ENCODE measurements at places on chromosomes 5 and 9.

DNA sequence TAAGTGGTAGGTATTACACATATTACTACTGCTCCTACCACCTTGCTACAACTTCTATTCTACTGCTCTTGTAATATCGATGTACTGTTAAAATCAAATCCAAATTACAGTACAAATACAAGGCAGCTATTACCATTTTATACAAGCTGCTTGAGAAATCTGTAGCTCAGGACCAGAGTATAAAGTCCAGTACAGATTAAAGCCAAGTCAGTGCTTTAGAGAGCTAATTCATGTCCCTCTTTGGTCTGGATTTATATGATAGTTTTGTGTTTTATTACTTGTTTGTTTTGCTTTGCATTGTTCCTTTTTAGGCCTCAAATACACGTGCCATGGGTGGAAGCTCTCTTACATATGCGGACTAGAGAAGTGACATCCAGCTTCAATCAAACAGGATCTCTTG is 75.8 kb downstream of the DPYSL3 start:
- no peak for DNase-seq

DNA sequence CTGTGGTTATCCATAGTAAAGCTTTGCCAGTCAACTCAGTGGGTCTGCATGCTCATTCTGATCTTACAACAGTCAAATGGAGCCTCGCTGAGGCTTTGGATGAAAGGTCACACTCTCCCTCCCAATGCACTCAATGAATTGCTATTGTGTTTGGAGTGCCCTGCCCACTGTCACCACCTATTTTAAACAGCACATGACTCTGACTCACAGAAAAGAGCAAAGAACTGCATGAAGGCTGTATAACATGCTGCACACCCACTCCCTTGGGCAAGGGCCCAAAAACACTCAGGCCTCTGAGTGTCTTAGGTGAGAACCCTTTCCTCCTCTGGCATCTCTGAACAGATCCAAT is 118.7 kb upstream of the CCDC112 start:
- DNase-seq, result no peak

- no peak for DNase-seq
Measured at GRCh38 chr5:104817127-104817526, 1254.5 kb upstream of the NUDT12 start.

DNA sequence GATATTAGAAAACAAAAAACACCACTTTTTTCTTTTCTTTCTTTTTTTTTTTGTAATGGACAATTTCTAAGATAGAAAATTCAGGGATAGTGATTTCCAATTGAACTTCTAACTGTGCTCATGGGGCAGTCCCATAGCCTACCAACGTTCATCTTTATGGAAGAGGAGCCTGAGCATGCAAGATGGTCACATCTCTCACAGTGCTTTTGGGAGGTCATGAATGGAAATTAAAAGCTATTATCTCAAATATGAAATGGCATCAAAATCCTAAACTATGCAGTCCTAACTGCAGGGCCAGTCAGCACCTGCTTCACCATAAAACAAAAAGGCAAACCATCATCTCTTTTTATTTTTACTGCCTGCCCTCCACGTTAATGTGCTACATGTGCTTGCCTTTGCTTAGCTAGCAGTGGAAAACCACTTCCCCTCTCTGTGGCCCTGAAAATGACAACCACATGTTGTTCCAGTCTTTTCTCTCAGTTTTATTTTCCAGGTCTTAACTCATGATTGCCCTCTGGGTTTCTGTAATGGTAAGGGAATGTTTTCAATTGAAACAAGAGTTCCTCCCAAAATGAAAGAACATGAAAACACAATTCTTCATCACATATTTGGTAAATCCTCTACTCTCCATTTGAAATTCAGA is 16.7 kb downstream of the IFNB1 start:
- DNase-seq, result no peak

GRCh38 chr5:76483433-76483832 is 80.3 kb downstream of the IQGAP2 start:
- DNase-seq, result no peak

- peak; percentile 37 for DNase-seq
Measured at GRCh38 chr9:18274693-18275092, 199.3 kb upstream of the ADAMTSL1 start.

DNA sequence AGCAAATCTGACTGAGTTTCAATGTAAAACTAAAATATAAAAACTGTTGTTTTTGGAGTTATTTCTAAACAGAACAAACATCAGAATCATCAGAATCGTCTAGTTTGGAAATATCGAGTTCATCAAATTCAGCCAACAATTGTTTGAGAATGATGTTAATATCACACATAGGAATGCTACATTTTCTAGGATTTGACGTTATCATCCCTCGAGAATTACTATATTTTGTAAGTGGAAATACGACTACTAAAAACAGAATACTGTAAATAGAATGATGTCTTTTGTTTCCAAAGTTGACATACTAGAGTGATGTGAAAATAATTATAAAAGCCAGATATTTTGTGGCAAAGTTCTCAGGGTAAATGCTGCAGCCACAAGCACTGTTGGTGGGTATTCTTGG is 805.9 kb downstream of the TLE1 start:
- DNase-seq, result no peak

DNA sequence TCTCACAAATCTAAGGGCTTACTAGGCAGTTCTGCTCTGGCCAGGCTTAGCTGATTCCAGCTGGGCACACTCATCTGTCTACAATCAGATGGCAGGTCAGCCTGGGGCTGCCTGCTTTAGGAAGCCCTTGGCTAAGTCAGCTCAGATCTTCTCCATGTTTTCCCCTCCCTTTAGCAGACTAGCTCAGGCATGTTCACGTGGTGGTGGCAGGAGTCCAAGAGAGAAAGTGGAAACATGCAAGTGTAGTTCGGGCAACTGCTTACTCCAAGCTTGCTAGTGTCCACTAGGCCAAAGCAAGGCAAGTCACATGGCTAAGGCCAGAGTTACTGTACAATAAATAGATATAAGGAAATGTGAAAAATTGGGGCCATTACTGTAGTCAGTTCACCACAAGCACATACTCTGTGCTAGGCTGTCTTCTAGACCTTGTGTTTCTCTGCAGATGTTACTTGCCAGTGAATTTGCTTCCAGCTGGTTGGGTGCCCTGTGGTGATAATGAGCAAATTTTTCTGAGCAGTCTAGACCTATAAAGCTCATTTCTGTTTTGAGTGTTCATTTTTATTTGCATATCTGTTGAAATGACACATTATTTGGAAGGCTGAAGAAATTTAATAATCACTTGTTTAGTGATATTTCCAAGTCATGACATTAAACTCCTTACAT is 38.3 kb downstream of the RECK start:
- peak; percentile 61 for DNase-seq

GRCh38 chr5:112142769-112143270 is 276.3 kb downstream of the EPB41L4A start:
- DNase-seq, result peak; percentile 75

DNA sequence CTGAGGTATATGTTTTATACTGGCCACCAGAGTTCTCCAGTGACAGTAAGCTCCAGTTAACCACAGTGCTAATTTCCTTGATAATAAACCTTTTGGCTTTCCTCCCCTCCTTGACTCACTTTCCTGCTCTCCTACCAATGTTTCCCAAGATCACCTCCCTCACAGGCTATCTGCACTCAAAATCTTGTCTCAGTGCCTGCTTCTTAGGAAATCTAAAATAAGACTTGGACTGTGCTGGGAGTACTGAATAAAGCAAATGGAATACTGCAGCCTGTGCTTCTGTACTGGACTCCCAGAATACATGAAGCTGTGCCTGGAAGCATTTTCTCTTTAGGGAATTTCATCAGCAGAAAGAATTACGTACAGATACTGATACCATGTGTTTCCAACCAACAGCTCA is 1.7 kb upstream of the DCP2 start:
- no peak for DNase-seq

DNA sequence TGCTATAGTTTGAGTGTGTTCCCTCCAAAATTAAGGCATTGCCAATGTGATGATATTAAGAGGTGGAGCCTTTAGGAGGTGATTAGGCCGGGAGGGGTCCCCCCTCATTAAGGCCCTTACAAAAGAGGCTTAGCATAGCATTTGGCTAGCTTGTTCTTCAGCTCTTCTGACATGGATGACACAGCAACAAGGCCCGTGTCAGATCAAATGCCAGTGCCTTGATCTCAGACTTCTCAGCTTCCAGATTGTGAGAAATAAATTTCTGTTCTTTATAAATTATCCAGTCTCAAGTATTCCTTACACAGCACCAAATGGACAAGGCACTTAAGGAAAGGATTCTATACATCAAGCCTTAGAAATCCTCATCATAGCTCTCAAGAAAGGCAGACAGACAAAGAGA is 31.8 kb downstream of the SLC38A9 start:
- DNase-seq, result no peak

GRCh38 chr9:38000332-38000731 is 68.7 kb downstream of the SHB start:
- no peak for DNase-seq

- no peak for DNase-seq
Measured at GRCh38 chr9:6788162-6789016, 30.6 kb downstream of the KDM4C start.

DNA sequence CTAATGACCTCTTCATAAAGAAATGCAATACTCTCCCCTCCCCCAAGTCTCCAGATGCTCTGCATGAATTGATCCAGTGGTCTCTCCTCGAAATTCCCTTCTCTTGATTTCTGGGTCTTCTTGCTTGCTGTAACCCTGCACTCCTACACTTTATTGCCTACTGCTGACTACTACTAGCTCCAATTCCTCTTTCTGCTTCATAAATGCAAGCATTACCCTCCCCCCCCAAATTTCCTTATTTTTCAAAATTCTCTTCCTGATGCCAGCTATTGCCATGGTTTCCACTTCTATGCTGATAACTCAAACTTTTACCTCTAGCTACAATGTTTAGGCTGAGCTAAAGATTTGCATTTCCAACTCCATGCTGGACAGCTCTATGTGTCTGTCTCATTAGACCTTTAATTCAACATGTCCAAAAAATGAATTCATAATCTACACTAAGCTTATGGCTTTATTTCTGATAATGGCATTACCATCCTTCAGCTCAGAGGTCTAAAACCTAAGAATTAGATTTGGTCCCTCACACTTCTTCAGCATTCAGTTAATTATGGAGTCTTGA is 1.4 kb downstream of the ZBTB26 start:
- DNase-seq, result no peak
